ENCODE measurements at places on chromosomes 4 and X.
A peak's percentile ranks its signal among the peaks of the same experiment; 100 is the strongest.

GRCh38 chr4:112266823-112267222, 18.9 kb downstream of the TIFA start:
- peak; percentile 18 for DNase-seq

DNA sequence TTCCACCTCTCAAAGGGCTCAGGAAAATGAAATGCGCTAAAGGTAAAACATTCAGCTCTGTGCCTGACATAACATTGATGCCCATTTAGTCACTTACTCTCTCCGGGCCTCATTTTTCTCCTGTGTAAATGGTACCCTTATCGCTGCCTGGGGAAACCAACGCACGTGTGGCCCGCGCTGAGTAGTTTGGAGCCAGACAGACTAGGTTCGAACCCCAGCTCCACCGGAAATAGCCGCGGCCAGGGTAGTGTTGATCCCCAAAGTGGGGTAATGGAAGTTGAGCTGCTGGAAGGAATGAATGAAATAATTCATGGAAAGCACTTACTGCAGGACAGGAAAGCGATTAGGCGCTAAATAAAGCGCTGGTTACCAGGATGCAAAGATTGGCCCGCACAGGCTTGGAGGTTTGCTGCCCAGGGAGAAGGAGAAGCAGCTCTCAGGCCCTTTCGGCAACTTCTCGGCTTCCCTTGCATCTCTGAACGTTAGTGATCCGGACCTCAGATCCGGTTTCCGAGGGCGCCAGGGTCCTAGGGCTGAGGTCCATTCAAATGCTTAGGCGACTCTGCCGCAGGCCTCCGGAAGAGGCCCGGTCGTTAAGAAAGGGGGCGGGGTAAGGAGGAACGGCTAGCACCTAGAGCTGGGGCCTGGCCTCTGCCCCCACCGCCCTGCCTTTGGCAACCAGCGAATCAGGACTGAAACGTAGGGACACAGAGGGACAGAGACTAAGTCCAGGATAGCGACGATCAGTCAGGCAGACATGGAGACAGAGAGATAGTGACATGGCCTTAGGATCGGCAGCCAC, 13.3 kb downstream of the NKX3-2 start:
- DNase-seq: peak; percentile 69

DNA sequence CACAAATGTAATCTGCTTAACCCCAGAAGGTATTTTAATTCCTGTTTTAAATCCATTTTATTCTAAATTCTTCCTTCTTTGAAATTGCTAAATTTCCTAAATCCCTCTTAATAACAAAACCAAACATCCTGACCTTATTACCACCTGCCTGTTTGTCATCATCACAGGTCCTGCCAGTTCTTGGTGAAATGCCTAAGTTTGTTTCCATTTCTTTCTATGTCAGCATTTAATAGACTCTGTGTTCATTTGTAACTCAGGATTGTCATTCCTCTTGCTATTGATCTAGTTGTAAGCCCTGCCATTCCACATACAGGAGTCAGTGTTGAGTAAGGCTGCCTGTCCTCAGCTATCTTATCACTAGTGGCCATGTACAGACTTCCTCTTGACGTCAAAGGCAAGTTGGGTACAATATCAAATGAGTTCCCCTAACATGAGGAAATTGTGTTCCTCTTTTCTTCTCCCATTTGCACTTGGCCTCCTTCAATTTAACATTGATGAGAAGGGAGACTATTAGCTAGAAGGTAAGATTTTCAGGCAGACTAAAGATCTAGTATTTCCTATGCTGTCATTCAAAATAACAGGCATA, 440.1 kb downstream of the AFF2 start:
- no peak for DNase-seq

GRCh38 chr4:112982680-112983079, 66.8 kb upstream of the ANK2 start:
- DNase-seq: no peak

- DNase-seq: no peak
These were observed 209.8 kb downstream of the RTL9 start for GRCh38 chrX:110568441-110568840.

DNA sequence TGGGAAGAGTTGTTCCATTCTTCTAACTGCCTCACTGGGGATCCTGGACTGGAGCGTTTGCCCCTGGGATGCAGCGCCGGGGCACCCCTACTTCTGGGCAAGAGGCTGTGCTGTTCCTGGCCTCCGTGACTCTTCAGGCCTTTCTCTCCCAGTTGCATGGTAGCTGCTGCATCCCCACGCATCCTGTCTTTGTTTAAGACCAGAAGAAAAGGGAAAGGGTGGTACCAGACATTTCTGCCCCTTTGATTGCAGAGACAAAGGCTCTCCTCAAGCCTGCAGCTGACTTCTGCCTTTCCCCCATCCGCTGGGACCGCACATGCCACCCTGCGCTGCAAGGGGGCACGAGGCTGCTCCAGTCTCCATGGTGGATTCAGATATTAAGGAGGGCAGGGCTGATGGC, 70.4 kb downstream of the SHROOM2 start:
- DNase-seq: peak; percentile 57

- DNase-seq: no peak
These were observed 608 bp downstream of the RAPGEF2 start for GRCh38 chr4:159103384-159103990.

- peak; percentile 71 for DNase-seq
These were observed 960 bp upstream of the IL1RAPL1 start for GRCh38 chrX:28586286-28586685.

DNA sequence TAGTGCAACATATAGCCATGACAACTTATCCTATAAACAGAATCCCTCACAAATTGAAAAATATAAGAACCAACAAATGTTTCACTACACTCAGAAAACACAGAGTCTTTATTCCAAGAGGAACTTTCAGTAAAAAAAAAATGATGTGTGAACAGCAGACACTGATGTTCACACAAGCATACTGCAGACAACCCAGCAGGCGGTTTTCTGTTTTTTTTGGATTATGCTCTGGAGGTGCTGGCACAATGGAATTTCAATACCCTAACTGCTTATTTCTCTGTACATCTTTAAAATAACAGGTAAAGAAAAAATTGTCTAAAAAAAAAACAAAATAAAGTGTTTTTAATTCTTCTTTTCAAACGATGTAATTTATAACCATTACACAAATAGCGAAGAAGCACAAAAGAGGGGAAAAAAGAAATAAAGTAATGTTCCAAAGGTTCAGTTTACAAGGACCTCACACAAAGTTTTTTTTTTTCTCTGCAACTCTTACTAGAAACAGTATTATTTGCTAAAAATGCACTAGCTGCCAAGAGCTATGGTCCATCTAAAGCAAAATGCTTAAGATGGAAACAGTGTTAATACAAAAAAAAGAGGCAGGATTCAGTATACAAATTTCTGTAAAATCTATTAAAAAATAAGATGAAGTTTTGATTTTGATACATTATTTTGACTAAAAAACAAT, 55.3 kb downstream of the ANAPC10 start:
- peak; percentile 9 for DNase-seq

DNA sequence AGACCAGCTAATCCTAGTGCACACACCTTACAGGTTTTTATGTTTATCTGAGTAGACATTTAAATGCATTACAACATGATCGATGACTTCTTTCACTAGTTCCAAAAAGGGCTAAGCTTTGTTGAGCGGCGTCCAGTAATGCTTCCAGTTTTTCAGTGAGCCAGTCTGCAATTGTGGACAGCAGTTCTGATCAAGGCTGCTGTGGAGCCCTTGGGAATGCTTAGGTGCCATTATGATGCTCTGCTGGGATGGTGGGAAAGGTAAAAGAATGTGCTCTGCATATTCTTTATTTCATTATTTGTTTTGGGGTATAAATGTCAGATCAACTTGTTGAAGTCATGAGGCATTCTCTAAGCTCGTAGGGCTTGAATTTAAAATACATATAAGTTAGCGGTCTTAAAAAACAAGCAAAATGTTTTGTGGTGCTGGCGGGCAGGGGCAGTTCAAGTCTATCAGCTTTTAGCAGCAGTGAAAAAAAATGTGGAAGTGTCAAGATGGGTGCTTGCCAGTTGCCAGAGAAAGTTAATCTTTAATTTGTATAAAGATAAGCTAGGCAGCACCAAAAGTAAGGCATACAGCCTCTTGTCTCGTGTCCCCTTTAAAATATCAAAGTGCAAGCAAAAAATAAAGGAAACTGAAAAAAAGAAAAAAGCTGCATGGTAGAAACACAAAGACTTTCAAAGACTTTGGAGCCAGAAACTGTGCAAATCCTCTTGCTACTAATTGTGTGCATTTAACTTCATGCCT, 5.8 kb downstream of the MID1IP1 start:
- DNase-seq: peak; percentile 6

DNA sequence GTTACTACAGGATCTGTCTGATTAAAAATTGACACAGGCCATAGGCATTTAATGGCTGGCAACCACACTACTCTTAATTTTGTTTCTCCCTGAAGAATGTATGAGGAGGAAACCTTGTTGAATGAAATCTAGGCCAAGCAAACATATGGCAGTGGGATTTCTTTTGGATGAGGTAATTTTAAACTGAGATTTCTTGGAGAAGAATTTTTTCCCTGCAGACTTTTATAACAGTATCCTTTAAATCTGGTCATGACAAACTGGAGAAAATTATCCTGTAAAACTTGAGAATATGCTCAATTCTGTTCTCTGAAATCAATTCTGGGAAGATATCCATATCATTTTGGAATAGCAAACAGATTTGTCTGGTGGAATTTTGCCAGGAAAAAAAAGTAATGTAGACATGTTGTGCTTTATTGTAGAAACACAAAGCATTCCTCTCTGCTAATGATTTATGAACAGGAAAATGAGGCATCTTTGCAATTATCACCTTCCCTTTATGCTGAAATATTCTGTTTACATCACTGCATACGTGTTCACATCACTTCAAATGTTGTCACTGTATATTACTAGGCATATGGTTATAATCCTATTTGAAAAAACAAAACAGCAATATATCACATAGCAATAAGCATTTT, 108.3 kb upstream of the ARSJ start:
- no peak for DNase-seq

DNA sequence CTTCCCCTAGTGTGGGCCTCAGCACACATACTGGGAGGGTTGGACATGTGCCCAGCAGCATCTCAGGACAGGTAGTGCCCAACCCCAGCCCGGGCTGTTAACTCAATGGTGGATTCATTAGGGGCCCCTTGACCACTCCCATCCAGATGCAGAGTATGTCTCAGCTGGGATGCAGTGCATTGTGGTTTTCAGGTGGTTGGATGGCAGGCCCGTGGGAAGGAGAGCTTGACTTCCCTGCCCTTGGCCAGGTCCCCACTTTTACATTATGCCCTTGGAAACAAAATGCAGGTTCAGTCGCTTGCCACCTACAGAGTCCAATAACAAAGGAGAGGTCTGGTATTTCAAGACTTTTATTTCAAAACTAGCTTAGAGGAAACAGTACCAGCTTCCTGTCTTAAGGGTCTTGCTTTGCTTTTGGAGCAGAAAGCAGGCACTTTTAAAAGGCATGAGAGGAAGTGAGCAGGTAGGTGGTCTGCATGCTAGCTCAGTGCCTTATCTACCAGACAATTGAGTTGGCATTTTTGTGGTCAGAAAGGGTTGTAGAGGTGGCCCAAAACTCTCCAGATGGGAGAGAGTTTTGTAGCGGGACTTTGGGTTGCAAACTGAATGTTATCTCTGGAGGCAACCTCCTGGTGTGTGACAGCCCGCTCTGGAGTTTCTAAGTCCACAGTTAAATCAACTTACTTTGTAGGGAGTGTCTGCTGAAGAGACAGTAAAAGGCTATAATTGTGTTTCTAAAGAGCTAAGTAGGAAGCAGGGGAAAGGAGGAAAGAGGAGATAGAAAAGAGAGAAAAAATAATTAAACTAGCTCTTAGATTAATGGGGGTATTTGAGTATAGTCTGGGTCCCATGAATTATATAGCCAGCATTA, 171.0 kb downstream of the GALNTL6 start:
- DNase-seq: no peak

GRCh38 chr4:107519053-107519452, 201.0 kb downstream of the PAPSS1 start:
- DNase-seq: peak; percentile 47

GRCh38 chrX:151852294-151852693, 60.4 kb upstream of the MAGEA4 start:
- DNase-seq: no peak

DNA sequence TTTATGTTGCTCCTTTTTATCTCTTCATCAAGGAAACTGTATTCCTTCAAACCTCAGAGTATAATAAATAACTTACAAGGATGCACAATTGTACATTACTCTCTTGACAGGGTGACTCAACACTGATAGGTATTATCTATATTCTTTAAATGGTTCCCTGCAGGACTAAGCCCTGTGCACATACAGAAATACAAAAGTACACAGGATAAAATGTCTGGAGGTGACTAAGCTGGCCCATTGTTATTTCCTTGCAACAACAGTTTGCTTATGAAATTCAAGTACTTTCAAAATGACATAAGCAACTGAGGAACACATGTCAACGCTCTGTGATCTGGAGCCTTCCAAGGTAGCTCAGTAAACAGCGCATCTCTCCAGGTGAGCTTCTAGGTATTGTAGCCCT, 83.8 kb upstream of the RPL34 start:
- DNase-seq: no peak
